Renal cortex interstitium (tissue), 15 donors: ENCODE measurements at places on chromosomes 3 and 15. TPM values are rescaled to one million over a fixed set of nuclear protein-coding genes. Genes with fewer than 3 reads are reported as not detected.

Gene AGBL1
- 0.26 TPM for polyA plus RNA-seq

Gene CDC25A
- 8.2 TPM for polyA plus RNA-seq

Gene NR2E3
- 0.45 TPM for polyA plus RNA-seq

Gene FOXL2
- not detected for polyA plus RNA-seq

Gene CHDH
- 9.2 TPM for polyA plus RNA-seq

Gene SEMA6D
- 49.5 TPM for polyA plus RNA-seq

Gene IQCH
- polyA plus RNA-seq, result 5.9 TPM

Gene C3orf49
- polyA plus RNA-seq, result 0.48 TPM

Gene ZBTB38
- polyA plus RNA-seq, result 58.7 TPM

Gene RMDN3
- polyA plus RNA-seq, result 44.3 TPM

Gene B3GNT5
- 23.8 TPM for polyA plus RNA-seq

Gene ADGRG7
- not detected for polyA plus RNA-seq

Gene OR5H6
- polyA plus RNA-seq, result not detected

- DNase-seq, result no peak
These were observed 30.5 kb upstream of the TRPC1 start for GRCh38 chr3:142693136-142693853.

DNA sequence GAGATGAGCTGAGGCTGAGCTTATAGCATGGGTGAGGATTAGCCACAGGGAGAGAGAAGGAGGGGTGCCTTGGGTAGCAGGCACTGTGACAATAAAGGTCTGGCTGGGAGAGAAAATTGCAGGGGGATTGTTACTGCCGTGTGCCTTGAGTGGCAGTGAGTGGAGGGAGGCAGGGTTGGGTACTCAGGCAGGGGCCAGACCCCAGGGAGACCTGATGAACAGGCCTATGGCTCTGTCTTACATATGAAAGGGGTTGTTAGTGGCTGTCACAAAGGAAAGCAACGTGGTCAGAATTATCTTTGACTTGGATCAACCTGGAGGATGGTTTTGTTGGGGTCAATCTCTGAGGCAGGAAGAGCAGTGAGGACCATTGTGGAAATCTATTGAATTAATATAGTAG is 84.5 kb downstream of the LRTM1 start:
- DNase-seq, result no peak

DNA sequence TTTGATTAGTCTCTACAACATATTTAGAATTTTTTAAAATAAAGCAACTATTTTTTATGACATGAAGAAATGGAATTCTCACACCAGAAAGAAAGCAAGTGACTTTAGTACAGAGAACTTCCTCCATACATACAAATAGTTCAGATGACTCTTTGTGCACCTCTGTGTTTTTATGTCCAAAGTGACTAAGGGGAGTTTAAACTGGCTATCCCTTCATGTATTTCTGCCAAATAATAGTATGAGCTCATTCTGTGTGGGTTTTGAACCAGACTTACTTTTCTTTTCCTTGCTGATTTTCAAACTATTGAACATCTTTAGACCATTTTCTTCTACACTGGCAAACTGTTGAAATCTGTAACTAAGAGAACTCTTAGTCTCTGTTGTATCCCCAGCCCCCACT is 196.3 kb downstream of the EPHA3 start:
- DNase-seq, result no peak

GRCh38 chr3:114307832-114308231 is 14.0 kb downstream of the TIGIT start:
- DNase-seq, result no peak

- DNase-seq, result peak; percentile 58
These were observed 639 bp downstream of the FOXP1 start for GRCh38 chr3:71582612-71583565.

- no peak for DNase-seq
These were observed 100.9 kb downstream of the CLSTN2 start for GRCh38 chr3:140035871-140036270.

DNA sequence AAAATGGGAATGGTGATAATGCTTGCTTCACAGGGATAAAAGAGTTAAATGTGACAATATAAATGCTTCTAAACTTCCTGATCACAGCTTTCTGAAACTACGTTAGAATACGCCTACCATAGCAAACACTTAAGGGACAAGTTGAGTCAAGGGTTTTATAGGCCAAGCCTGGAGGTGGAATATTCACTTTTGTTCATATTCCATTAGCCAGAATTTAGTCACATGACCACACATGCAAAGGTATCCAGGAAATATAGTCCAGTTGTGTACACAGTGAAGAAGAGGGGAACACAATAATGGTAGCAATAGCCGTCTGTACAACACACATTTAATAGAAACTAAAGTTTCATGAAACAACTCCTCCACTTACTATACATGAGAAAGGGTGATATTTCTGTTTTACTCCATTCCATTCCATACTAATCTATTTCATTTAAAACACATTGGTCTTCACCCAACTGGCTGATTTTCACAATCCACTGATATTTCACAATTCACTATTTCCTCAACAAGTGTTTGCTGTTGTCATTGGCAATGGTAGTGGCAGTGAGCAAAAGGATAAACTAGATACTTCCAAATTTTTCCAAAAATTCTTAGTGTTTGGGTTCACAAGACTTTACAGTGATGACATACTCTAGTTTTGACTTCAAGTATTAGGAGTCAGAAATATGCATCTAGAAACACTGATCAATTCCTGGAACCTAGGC is 270.9 kb downstream of the ERC2 start:
- no peak for DNase-seq

DNA sequence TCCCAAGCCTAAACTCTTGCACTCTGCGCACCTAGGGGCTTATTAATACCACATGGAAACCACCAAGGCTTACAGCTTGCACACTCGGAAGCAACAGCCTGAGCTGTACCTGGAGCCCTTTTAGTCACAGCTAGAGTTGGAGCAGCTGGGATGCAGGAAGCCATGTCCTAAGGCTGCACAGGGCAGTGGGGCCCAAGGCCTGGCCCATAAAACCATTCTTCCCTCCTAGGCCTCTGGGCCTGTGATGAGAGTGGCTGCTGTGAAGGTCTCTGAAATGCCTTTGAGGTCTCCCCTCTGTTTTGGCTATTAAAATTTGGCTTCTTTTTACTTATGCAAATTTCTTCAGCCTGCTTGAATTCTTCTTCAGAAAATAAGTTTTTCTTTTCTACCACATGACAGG is 383.9 kb upstream of the UBE2E2 start:
- DNase-seq, result no peak

GRCh38 chr15:90679959-90680358 is 37.2 kb upstream of the BLM start:
- DNase-seq, result no peak

DNA sequence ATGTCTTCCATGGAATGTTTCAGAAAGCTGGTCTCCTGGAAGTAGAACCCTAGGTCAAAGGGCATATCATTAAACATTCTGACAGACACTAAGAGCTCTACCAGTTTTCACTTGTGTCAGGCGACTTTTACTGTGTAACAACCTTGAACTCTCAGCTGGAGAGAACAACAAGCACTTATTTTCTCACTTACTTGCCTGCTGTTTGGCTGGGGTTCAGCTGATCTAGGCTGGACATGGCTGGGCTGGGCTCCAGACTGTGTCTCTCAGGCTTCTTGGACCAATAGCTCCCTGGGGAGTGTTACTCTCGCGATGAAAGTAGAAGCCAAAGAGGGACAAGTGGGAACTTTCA is 527.3 kb downstream of the SHQ1 start:
- no peak for DNase-seq

DNA sequence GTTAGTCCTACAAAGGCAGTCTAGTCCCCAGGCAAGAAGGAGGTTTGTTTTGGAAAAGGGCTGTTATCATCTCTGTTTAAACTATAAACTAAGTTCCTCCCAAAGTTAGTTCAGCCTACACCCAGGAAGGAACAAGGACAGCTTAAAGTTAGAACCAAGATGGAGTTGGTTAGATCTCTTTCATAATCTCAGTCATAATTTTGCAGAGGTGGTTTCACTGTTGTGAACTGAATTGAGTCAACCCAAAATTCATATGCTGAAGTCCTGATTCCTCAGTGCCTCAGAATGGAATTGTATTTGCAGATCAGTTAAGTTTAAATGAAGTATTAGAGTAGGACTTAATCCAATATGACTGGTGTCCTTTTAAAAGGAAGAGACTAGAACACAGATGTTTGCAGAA is 101.0 kb upstream of the C3orf80 start:
- no peak for DNase-seq

DNA sequence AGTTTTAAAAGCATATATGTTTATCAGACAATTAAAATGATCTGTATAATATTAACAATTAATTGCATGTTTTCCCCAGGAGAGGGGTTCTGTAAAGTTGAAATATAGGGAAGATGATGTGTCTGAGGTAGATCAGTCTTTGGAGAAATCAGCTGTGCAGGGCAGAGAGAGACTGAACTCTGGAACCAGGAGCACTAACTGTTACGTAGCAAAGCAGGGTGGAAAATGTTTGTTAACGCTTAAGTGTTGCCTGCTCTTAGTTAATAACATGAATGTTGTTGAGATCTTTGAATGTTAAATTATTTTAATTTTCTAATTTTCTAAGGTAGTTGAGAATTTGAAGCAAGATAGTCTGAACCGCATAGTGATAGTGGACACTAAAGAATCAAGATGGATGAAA is 57.5 kb downstream of the NEO1 start:
- no peak for DNase-seq

DNA sequence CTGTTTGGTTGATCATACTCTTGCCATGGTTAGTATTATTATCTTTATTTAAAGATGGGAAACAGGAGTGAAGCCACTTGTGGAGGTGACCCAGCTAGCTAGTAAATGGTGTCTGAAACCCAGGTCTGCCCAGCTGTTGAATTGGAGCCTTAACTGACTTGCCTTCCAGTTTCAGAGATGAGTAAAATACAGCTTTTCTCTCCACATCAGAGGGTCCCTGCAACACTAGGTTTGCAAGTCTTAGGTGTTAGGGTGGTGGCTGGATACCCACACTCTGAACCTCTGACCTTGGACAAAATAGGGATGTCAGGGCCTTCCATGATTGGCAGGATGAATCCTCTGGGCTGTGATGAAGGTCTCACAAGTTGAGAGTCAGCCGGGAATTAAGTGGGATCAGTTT is 4.1 kb downstream of the FLNB start:
- DNase-seq, result no peak

GRCh38 chr15:90239371-90239770 is 5.4 kb downstream of the GDPGP1 start:
- no peak for DNase-seq

DNA sequence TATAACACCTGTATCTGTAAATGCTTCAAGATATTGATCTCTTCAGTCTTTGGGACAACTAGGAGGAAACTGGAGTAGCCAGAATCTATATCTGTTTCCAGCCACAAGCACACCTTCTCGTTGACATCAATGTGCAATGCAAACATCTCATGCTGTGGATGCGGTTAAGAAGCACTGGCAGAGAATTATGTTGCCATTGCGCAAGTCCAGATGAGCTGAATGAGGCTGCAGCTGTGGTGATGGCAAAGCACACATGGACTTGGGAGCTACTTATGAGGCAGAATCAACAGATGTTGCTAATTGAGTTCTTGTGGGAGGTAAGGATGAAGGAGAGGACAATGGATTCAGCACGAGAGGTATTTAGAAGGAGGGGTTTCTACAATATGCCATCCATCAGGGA is 90.9 kb downstream of the STRIT1 start:
- no peak for DNase-seq

- DNase-seq, result no peak
These were observed 1013.6 kb downstream of the ROBO1 start for GRCh38 chr3:78754066-78754743.

DNA sequence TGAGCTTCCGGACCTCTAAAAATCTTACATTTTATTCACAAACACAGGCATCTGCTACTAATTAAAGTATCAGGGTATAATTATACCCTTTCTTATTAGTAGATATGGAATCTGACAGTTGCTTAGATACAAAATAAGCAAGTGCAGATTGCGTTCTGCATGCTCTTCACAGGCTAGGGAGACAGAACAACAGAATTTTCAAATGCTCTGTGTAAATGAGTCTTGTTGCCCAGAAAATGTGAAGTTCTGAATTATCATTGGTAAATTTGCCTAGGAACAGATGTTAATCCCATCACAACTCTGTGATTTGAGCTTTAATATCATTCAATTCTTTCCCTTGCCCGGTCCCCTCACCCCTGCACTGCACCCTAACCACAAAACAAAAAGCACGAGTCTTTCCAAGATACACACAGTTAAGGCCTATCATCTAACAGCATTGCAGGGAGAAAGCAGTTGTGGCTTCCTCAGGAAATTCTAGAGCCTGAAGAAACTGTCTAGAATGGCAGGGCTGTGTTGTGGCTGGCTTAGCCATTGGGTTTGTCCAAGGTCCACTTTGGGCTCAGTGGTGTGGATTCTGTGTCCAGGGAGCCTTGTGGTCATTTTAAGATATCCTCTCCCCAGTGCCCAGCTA is 119.8 kb downstream of the PDCD6IP start:
- no peak for DNase-seq

GRCh38 chr15:27353856-27354255 is 382.9 kb downstream of the GABRG3 start:
- no peak for DNase-seq

DNA sequence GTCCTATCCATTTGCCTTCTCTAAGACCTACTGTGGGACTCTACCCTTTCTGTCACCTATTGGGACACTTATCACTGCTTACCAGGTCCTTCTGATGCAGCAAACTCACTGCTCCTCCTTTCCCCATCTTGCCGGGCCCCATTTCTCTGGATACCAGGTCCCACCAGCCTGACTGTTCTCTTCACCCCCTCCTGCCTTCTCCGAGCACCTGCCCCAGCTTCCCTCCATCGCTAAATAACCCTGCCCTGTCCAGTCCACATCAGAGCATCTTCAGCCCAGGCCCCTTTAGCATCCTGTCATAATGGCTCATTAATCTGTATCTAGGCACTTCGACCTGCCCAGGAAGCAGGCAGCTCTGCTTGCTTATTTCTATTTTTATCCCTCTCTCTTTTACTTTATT is 74.7 kb downstream of the CRYGS start:
- no peak for DNase-seq

DNA sequence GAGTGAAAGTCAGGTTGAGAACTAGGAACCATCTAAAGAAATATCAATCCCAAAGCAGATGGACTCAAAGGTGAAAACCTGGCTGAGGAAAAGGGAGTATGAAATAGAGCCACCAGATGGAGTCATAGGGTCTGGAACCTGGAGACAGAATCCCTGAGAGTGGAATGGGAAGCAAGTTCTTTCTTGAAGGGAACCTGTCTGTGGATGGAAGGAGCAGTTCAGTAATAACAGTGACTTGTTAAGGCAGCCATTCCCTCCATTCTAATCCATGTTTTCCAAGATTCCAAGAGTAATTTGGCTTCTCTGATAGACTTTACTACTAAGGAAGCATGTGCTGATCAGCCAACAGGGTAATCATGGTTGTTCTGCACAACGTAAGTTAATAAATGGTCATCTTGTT is 22.5 kb upstream of the AQP9 start:
- DNase-seq, result no peak

- no peak for DNase-seq
These were observed 510.0 kb downstream of the ROBO1 start for GRCh38 chr3:79257791-79258190.

GRCh38 chr15:25693321-25694238 is 169.5 kb downstream of the ATP10A start:
- DNase-seq, result no peak

DNA sequence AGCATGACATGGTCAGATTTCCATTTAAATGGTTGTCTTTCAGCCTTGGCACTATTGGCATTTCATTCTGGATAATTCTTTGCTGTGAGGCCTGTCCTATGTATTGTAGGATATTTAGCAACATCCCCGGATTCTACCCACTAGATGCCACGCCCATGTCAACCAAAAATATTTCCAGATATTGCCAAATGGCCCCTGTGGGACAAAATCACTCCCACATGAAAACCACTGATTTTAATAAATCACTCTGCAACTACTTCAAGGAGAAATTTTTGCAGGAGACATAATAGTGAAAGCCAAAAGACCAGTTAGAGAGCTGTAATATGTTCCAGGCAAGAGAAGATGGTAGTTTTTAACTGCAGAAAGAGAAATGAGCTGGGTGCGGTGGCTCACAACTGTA is 55.9 kb upstream of the RARB start:
- DNase-seq, result no peak
